Right forelimb (tissue), 1 donor: ENCODE measurements at places on chromosomes 4 and X.

- DNase-seq: no peak
Measured at GRCh38 chrX:131812847-131813825, 210.0 kb upstream of the STK26 start.

DNA sequence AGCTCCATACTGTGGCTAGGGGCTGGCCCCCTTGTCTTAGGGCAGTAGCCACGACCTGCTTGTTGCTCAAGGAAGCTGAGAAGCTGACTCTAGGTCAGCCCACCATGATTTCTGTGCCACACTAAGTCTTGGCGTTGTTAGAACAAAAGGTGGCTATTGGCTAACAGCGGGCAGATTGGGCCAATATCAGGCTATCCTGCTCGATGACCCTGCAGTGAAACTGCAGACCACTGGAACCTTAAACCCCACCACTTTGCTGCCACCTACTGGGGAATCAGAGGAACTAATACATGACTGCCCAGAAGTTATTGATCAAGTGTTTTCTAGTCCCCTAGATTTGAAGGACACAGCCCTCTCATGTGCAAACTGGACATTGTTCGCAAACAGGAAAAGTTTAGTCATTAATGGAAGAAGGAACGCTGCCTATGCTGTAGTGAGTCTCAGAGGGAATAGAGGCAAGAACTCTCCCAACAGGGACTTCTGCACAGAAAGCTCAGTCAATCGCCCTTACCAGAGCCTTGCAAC lies 17.0 kb upstream of the PAPSS1 start:
- DNase-seq: no peak

GRCh38 chr4:2451036-2451520 lies 17.8 kb upstream of the RNF4 start:
- no peak for DNase-seq

DNA sequence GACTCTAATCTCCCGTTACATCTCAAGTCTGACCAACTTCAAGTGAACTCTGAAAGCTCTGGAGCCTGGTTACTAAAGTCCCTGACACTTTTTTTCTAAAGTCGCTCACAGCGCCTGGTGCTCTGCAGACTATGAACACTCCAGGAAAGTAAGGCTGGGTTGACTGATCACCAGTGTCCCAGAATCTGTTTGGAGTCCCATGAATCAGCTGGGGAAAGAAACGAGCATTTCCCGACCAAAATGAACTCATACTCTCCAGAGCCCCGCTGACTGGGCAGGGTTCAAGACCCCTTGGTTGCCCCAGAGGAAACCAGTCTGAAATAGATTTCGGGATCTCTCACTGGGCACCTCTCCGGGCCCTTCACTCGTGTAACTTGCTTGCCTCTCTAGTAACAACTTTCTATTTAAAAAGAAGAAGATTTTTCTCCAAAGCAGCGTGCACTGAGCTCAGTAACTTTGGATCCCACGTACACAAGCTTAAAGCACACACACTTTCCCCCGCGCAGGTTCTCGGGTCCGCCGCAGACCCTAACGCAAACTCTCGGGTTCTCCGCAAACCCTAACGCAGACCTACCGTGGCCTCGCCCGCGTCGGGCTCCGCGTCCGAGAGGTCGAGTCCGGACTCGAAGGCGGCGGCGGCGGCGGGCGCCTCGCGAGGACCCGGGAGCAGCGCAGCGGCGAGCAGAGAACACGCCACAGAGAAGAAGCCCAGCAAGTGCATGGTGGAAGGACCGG lies 964 bp downstream of the VEGFC start:
- peak; percentile 55 for DNase-seq

GRCh38 chrX:103446665-103447302 lies 70.4 kb downstream of the BEX3 start:
- DNase-seq: no peak

GRCh38 chrX:110741213-110741796 lies 54.3 kb downstream of the CHRDL1 start:
- DNase-seq: no peak
